HCT116 (cell line): ENCODE measurements at places on chromosomes 12 and 14. TPM values are rescaled to one million over a fixed set of nuclear protein-coding genes. Genes with fewer than 3 reads are reported as not detected.
A peak's percentile ranks its signal among the peaks of the same experiment; 100 is the strongest.

DNA sequence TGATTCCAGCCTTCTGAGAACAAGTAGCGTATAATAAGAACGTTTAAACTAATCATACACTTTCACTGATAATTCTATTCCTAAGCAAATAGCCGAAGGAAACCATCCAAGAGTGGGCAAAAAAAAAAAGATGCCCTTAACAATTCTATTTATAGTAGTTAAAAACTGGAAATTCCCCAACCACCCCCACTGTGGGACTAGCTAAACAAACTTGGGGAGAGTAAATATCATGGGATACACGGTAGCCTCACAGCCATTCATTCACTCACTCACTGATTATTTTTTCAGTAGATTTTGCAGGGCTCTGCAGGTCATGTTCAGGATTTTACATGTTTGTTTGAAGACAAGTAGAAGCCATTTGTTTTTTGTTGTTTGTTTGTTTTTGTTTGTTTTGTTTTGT is 197.0 kb downstream of the ETV6 start:
- H3K4me3 ChIP-seq, result no peak overlapping the region
- no peak for DNase-seq
- H3K27me3 ChIP-seq, result no peaks in the 10 kb centered on the region
- H3K36me3 ChIP-seq, result no peaks in the 10 kb centered on the region

TAS2R10 gene
- 0.81 TPM for total RNA-seq

APOF gene
- total RNA-seq, result 0.17 TPM

GRCh38 chr12:67780580-67781084 is 132.1 kb downstream of the DYRK2 start:
- no peak overlapping the region for H3K4me3 ChIP-seq
- no peak overlapping the region for H3K27ac ChIP-seq
- no peak for DNase-seq
- no peaks in the 10 kb centered on the region for H3K4me1 ChIP-seq
- no peaks in the 10 kb centered on the region for H3K36me3 ChIP-seq

EPYC gene
- not detected for total RNA-seq

DNA sequence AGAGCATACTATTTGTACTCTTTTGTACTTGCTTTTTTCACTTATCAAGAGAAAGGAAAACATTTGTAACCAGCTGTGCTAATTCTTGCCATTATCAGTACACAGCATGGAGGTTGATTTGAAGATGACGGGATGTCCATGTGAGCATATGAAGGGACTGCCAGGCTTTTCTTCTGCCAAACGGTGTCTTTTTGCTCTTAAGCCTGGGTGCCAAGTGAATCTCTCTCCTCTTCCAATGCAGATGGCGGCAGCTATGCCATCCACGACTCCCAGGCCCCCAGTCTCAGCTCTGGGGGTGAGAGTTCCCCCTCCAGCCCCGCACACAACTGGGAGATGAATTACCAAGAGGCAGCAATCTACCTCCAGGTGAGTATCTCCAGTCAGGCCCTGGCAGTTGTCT is 38.9 kb downstream of the TPCN1 start:
- H3K36me3 ChIP-seq, result no peaks in the 10 kb centered on the region
- H3K27me3 ChIP-seq, result no peaks in the 10 kb centered on the region
- no peak overlapping the region for H3K27ac ChIP-seq
- no peaks in the 10 kb centered on the region for H3K4me1 ChIP-seq
- DNase-seq, result no peak

PSMB11 gene
- not detected for total RNA-seq

SLC25A21 gene
- total RNA-seq, result 3.5 TPM

BRI3BP gene
- total RNA-seq, result 40.1 TPM

DNA sequence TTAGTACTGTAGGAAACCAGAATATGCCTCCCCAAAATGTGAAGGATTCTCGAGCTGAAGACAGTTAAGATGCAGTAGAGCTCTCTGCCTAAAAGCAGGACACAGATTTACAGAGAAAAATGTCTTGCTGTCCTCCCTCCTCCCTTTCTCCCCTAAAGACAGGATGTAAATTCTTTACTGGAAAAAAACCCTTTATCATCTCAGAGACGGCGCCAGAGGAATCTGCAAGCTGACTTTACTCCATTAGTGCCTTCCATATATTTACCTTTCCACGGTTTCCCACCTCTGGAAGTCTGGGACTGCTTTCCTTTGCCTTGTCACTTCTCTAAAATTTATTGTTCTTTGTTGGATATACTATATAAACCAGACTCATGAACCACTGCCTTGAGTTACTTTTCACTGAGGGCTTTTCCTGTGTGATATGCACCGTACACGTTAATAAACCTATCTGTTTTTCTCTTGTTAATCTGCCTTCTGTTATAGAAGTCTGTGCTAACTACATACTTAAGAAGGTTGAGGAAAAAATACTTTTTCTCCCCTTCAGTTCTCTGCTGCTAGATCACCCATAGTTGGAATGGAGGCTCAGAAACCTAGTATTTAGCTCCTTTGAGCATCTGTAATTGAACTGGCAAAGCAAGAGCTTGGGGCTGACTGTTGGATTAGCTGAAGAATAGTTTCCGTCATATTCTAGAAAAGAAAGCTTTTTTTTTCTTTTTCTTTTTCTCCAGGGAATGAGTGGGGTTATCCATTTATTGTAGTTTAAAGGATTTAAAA is 99.9 kb downstream of the RAD51B start:
- no peak overlapping the region for H3K4me3 ChIP-seq
- H3K27me3 ChIP-seq, result no peaks in the 10 kb centered on the region
- no peak overlapping the region for H3K27ac ChIP-seq
- no peaks in the 10 kb centered on the region for H3K36me3 ChIP-seq

TAS2R20 gene
- total RNA-seq, result 0.76 TPM

- H3K27me3 ChIP-seq, result no peaks in the 10 kb centered on the region
- peak within 1 kb of the TSS; percentile 59 for H3K4me3 ChIP-seq
- peak; percentile 7 for DNase-seq
- no peaks in the 10 kb centered on the region for H3K36me3 ChIP-seq
Measured at GRCh38 chr14:23183479-23183878, at the start of gene SLC7A8. Gene SLC7A8, minus strand, starts transcription at chr14:23183660. Its CDS starts 746 bp downstream, at chr14:23182914.

REP15 gene
- 0.86 TPM for total RNA-seq

GRCh38 chr12:51020448-51021182 is 5.6 kb downstream of the SLC11A2 start:
- no peaks in the 10 kb centered on the region for H3K36me3 ChIP-seq
- H3K27ac ChIP-seq, result no peak overlapping the region
- no peak for DNase-seq
- H3K4me3 ChIP-seq, result no peak overlapping the region
- no peaks in the 10 kb centered on the region for H3K27me3 ChIP-seq
